Kidney tubule cell (primary cell): ENCODE measurements at places on chromosomes 3 and 15.

DNA sequence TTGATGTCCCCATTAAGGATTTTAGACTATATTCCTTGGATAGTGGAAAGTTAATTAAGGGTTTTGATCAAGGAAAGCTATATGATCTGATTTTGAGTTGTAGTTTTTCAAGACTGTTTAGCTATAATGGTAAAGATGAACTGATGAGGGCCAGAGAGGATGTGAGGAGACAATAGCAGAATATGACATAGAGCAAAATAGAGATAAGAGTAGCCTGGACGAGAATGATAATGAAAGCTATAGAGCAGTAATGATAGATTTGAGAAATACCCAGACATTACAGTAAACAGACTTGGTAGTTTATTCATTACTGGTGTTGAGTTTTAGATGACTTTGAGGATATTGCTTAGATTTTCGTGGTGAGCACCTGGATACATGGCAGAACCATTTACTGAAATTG, 3.8 kb downstream of the SUCNR1 start:
- DNase-seq = no peak

- DNase-seq = peak; percentile 85
Observed at GRCh38 chr3:111924283-111924682, 54.5 kb upstream of the ABHD10 start.

DNA sequence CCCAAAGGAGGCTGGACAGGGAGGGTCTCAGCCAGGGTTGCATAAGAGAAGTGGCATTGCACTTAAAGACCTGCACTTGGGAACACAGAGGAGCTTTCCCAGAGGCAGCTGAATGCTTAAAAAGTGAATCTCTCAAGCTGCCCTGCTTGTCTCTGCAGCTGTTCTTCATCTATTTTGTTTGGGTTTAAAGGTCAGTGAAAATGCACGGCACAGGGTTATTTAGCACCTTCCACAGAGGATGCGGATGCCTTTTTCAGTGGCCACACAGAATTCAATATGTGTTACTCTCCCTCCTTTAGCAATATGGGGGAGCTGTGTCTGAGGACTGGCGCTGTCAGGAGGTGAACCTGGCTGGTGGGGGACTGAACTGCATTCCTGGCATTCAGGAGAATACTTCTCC, 22.7 kb upstream of the CTNNB1 start:
- DNase-seq = no peak

- no peak for DNase-seq
Observed at GRCh38 chr3:124972457-124972856, 37.9 kb upstream of the MUC13 start.

- peak; percentile 82 for DNase-seq
Observed at GRCh38 chr3:139310474-139310933, 33.3 kb upstream of the MRPS22 start.

GRCh38 chr3:37793889-37794591, 67.6 kb upstream of the CTDSPL start:
- peak; percentile 51 for DNase-seq

- no peak for DNase-seq
Observed at GRCh38 chr3:27797773-27798172, 75.7 kb upstream of the EOMES start.
